ENCODE measurements at places on chromosomes 1 and 21. TPM values are rescaled to one million over a fixed set of nuclear protein-coding genes. Genes with fewer than 3 reads are reported as not detected.

Gene LRRC38
- total RNA-seq: not detected

Gene WDR47
- total RNA-seq: 9.7 TPM

Gene CHIA
- not detected for total RNA-seq

Gene ERICH3
- not detected for total RNA-seq

Gene S100A7
- not detected for total RNA-seq

Gene WDR64
- total RNA-seq: 0.10 TPM
